Sciatic nerve (tissue), 2 donors: ENCODE measurements at places on chromosomes 6 and 20. TPM values are rescaled to one million over a fixed set of nuclear protein-coding genes. Genes with fewer than 3 reads are reported as not detected.

DNA sequence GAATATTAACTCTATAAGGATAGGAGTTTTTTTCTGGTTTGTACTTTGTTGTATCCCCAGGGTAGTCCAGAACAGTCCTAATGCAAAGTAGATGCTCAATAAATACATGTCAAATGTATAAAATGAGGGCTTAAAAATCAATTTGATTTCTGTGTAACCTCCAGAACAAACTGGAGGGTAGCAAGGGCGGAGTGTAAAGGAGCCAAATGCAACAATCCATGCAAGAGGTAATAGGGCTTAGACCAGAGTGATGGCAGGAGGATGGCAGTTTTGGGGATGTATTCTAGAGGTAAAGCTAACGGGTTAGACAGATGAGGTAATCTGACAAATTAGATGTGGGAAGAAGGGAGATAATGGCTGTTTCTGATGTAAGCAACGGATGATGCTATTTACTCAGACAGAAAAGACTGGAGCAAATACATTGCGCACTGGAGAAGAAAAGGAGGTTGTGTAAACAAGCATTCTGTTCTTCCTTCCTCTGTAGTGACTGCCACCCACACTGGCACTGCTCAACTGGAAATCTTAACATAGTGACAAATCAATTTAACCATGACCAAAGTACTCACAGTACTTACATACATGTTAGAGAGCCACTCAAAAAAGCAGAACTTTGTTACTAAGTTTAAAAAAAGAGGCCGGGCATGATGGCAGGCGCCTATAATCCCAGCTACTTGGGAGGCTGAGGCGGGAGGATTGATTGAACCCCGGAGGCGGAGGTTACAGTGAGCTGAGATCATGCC is 2.0 kb downstream of the ZNF318 start:
- DNase-seq: no peak

GRCh38 chr20:62357681-62358080 is 9.4 kb downstream of the LAMA5 start:
- DNase-seq: no peak

- DNase-seq: no peak
Measured at GRCh38 chr6:163320402-163320801, 94.1 kb upstream of the QKI start.

FGD2 gene
- 19.7 TPM for total RNA-seq

MAFB gene
- 38.6 TPM for total RNA-seq

- DNase-seq: no peak
Measured at GRCh38 chr6:130994319-130995097, 68.5 kb downstream of the EPB41L2 start.

ARFGAP1 gene
- total RNA-seq: 81.6 TPM

GRCh38 chr6:149389509-149390297 is 10.4 kb upstream of the SUMO4 start:
- no peak for DNase-seq

DNA sequence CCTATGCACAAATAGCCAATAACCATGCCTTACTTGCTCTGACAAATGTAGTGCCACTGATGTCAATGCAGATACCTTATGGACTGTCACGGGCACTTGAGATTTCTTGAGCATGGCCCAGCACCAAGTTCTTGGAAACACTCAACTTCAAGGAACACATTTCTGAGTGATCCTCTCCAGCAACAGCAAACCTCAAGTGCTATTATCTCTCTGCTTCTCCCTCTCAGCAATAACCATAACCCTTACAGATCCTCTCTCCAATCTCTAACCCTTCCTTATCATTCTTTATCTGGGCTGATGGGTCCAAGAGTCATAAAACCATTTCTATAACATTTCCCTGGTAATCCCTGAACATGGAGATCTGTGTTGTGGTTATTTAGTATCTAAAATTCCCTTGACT is 266.9 kb upstream of the STXBP5 start:
- no peak for DNase-seq

VSX1 gene
- total RNA-seq: not detected

GRCh38 chr20:47183367-47183766 is 173.1 kb downstream of the ZMYND8 start:
- no peak for DNase-seq

MLN gene
- total RNA-seq: not detected

GRCh38 chr6:70651326-70651905 is 16.3 kb upstream of the SMAP1 start:
- no peak for DNase-seq

GRIK2 gene
- 12.8 TPM for total RNA-seq

HEBP2 gene
- 39.9 TPM for total RNA-seq

DNA sequence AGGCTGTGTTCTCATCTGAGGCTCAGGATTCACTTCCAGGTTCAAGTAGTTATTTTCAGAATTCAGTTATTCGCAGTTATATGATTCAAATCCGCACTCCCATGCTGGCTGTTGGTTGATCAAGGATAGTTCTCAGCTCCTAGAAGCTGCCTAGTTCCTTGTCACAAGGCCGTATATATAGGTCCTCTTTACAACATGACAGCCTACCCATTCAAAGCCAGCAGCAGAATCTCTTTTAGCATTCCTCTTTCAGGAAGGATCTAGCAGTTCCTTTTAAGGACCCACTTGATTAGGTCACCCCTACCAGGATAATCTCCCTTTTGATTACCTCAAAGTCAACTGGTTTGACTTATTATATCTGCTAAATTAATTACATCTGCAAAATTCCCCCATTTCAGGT is 23.8 kb upstream of the LAMP5 start:
- no peak for DNase-seq

DNA sequence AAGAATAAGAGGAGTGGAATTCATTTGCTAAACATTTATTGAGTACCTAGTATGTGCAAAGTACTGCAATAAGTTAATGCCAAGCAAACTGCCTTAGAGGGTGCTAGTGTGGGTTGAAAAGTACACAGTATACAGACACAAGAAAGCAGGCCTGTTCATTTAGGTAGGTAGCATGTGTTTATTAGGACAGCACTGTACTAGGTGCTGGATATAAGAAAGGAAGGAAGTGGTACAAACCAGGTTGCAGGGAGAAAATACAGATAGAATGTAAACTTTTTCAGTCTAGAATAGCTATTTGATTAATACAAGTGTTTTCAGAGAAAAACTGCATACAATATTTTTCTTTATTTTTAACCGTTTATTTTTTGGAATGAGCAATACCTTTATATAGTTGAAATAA is 68.1 kb downstream of the PHF20 start:
- no peak for DNase-seq

NKAIN4 gene
- total RNA-seq: 3.0 TPM

GRCh38 chr20:36493051-36493800 is 48.1 kb upstream of the MYL9 start:
- DNase-seq: no peak

- no peak for DNase-seq
Measured at GRCh38 chr6:120869397-120869796, 464.9 kb downstream of the TBC1D32 start.

GRCh38 chr6:140475086-140475485 is 1100.6 kb upstream of the CITED2 start:
- DNase-seq: no peak

DNA sequence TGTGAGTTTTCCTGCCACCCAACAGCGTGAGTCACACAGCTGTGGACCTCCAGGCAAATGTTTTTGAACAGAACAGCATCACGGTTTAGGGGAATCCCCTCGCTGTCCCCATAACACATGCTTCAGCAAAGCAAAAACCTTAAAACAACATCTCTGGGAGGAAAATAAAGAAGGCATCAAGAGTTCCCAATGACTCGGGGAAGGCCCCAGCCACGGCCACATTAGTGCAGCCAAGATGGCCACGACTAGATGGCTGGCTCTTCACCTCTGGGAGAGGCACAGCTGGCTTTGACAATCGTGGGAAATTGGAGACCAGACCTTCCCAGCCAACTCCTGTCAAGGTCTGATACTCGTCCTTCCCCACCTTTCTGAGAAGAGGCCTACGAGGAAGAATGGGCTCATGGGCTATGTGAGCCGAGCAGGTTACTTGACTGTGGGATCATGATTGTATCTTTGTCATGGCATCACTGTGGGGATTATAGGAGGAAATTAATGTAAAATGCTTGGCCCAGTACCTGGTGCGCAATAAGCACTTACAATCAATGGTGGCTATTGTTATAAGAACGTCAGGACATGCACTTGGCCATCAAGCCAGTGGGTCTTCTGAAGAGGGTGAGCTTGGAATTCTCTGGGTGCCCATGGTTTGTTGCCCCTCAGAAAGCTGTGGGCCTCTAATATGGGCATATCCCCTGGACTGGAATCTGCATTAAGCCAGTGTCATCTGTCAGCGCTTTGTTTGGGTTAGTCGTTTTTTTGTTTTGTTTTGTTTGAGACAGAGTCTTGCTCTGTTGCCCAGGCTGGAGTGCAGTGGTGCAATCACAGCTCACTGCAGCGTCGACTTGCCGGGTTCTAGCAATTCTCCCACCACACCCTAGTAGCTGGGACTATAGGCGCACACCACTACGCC is 43.6 kb downstream of the FGD2 start:
- no peak for DNase-seq

PHACTR1 gene
- 7.9 TPM for total RNA-seq
